ENCODE measurements at places on chromosomes 1 and 21.

DNA sequence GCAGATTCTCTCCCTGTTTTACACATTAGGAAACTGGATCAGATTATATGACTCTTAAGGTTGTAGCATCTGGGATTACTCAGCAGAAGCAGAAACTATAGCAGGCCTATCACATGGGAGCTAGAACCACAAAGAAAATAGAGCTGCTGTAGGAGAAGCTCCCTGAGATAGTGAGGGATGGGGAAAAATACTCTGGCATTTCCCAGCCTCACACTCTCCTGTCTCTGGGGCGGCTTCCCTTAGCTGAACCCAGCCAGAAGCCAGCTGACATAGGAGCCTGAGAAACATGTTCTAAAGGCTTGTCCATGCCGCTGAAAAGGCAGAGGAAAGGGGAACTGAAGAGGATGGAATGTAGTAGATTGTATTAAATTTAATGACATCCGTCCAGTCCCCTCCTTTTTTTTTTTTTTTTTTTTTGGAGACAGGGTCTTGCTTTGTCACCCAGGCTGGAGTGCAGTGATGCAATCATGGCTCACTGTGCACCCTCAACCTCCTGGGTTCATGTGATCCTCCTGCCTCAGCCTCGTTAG, 76.8 kb upstream of the DNAJC6 start:
- DNase-seq, result no peak

DNA sequence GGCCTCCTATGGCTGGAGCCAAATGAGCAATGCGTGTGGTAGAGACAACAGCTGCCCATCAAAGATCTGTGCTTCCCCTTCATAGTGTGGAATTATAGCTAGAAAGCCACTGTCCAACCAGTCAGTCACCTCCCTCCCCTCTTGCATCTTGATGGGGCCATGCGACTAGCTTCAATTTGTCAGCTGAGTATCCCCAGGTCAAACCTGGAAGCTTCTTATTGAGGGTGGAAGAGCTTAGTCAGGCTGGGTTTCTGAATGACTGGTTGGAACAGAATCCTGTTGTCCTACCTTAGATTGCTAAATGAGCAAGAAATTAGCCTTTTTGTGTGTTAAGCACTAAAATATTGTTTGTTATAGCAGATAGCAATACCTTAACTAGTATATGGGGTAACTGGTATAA, 625.4 kb downstream of the PTPRC start:
- DNase-seq, result no peak

GRCh38 chr1:158025576-158026230, 32.3 kb downstream of the KIRREL1 start:
- no peak for DNase-seq

GRCh38 chr1:47332779-47333577, 612 bp upstream of the CMPK1 start:
- no peak for DNase-seq

DNA sequence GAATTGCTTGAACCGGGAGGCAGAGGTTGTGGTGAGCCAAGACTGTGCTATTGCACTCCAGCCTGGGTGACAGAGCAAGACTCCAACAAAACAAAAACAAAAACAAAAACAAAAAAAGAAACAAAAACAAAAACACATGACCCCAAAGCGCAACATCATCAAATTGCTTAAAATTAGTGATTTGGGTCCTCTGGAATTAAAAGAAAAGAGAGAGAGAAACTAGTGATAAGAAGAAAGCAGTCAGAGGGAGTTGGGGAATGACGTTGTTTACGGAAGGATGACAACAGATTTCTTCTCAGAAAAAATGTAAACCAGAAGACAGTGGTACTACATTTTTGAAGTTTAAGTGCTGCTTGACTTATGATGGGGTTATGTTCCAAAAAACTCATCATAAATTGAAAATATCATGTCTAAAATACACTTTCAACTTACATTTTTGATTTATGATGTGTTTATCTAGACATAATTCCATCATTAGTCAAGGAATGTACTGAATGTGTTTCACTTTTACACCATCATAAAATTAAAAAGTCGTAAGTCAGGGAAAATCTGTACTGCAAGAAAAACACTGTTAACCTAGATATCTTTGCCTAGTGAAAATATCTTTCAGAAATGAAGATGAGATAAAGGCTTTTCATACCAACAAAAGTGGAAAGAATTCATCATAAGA, 88.0 kb downstream of the MT1HL1 start:
- no peak for DNase-seq

GRCh38 chr1:18776777-18777176, 82.7 kb downstream of the TAS1R2 start:
- no peak for DNase-seq

GRCh38 chr1:209743145-209743482, 12.7 kb upstream of the TRAF3IP3 start:
- no peak for DNase-seq

DNA sequence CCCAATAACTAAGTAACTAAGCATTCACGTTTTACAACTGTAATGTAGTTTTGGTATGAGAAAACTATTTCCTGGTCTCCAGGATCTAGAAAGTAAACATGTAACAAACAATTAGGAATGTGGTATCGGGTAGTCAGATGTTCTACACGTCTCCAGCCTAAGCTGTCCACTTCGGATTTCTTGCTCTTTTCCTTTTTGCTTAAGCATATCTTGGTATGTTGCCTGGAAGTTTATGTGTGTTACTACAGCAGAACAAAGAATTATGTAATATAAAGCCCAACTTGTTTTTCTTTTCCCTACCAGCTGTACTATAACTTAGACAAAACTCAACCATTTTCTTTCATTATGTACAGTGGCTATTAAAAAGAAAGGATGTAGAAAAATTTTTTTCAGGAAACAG, 20.4 kb upstream of the WARS2 start:
- no peak for DNase-seq

DNA sequence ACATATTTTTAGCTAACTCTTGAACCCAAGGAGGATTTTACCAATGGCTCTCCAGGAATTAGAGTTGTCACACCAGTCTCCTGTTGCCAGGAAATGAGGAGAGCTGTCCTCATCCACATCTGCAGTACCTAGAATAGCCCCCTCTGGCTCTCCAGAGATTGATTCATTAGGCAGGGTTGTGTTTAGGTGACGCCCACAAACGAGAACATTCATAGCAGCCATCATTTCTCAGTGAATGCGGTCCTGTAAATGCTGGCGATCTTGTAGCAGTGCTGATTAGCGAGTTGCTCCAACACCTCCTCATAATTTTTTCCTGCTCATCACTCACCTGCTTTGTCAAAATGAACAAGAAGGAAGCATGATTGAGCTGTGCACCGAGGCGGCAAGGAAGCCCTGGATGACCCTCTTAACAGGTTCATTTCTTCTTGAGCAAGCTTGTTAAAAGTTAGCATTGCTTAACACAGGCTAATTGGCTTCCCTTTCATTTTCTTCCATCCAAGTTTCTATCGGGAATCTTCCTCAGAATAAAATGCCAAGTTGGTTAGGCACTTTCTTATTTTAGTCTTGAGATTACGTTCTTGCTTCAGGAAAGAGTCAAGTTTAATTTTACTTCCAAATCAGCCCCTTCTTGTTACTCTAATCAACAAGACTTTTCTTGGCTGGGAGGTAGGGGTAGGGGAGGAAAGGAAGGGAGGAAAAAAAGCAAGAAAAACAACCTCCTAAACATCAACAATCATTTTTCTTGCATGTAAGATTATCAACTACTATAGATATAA, 16.5 kb upstream of the KLHDC8A start:
- no peak for DNase-seq

DNA sequence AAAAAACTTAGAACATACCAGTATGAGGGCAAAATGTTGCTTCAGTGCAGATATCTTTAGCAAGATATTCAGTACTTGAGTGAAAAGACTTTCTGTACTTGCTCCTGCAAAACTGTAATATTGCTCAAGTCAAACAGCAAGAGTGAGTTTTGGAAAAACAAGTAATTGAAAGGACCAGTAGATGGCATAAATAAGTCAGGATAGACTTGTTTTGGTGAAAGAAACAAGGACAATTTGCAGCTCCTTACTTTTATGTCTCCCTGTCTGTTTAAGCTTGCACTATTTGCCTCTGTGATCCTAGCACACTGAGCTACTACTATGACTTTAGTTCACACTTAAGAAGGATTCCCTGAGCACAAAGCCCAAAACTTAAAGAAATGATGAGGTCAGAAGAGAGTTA, 39.1 kb downstream of the IFI44 start:
- no peak for DNase-seq

GRCh38 chr1:200041337-200042118, 14.0 kb downstream of the NR5A2 start:
- no peak for DNase-seq

DNA sequence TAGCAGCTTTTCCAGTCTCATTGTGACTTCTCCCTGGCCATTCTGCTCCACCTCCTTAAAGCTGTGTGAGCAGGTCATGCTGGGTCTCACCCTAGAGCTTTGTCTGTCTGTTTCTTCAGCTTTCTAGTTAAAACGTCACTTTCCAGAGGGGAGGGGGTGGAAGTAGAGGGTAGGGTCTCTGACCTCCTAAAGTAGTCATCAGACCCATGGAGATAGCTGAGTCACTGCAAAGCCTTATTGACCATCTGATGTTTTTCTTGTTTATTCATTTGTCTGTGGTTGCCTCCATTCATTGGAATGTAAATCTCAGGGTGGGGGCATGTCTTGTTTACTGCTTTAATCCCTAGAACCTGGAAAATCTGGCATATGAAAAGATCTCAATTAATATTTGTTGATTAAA, 52.7 kb downstream of the ELF3 start:
- DNase-seq, result no peak

- no peak for DNase-seq
Observed at GRCh38 chr1:182974506-182975191, 21.7 kb upstream of the SHCBP1L start.

DNA sequence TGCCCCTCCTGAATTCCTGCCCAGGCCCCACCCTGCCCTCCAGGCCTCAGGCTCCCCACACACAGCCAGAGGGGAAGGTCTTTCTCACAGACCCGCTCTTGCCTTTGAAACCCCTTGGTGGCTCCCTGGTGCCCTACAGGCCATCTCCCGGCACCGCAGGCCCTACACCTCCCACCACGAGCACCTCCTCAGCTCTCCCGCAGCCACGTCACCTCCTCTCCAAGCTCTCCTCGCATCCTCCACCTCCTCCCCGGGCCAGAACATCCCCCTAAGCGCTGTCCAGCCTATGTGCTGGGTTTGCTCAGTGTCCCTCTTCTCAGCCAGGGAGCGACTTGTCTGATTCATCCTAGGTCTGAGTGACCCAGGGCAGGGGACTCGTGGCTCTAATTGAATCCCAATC, 66.4 kb downstream of the DMRTB1 start:
- no peak for DNase-seq

DNA sequence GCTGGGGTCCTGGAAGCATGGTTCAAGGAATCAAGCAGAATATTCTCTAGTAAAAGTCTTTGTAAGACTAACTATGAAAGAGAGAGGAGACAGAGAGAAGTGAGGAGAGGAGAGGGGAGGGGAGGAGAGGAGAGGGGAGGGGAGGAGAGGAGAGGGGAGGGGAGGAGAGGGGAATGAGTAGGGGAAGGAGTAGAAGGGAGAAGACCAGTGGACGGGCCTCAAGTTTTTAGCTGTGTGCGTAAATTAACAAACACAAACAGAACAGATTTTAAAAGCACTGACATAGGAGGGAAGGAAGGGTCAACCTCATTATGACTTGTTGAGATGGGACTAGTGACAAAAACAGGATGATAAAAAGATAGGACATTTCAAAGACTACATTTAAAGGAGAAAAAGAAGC, 62.8 kb downstream of the ST3GAL3 start:
- no peak for DNase-seq

- no peak for DNase-seq
Observed at GRCh38 chr1:234216116-234216703, 157.0 kb upstream of the COA6 start.

DNA sequence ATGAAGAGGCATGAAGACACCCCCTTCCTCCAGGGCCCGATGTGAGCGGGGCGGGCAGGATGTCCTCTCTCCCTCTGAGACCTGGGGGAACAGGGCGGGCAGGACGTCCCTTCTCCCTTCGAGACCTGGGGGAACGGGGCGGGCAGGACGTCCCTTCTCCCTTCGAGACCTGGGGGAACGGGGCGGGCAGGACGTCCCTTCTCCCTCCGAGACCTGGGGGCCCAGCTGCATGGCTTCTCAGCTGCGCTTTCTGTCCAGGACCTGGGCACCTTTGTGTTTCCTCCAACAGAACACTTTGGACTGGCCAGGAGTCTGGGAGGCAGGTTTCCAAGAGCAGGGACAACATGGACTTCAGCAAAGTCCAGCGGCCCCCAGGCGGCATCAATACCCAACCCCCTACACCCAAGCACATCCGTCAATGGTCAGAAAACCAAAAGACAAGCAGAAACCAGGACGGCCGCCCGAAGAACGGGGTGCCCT, 30.8 kb upstream of the ADARB1 start:
- no peak for DNase-seq

DNA sequence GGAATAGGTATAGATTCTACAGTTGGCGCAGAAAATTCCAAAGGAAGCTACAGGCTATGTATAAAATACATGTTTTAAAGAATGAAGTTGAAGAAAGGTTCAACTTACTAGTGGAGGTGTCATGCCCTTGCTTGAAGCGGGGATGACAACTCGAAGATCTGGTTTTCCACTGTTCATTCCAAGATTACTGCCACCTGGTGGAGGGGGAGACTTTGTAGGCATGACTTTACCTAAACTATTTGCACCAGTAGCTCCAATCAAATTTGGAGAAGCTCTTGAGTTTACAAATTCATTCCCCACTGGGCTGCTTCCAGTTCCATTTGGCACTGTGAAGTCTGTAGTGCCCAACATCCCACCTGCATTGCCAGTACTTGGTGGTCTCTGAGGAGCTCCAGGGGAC, 81.7 kb downstream of the AXDND1 start:
- no peak for DNase-seq

- DNase-seq, result no peak
Observed at GRCh38 chr1:177849130-177849529, 120.7 kb downstream of the SEC16B start.

DNA sequence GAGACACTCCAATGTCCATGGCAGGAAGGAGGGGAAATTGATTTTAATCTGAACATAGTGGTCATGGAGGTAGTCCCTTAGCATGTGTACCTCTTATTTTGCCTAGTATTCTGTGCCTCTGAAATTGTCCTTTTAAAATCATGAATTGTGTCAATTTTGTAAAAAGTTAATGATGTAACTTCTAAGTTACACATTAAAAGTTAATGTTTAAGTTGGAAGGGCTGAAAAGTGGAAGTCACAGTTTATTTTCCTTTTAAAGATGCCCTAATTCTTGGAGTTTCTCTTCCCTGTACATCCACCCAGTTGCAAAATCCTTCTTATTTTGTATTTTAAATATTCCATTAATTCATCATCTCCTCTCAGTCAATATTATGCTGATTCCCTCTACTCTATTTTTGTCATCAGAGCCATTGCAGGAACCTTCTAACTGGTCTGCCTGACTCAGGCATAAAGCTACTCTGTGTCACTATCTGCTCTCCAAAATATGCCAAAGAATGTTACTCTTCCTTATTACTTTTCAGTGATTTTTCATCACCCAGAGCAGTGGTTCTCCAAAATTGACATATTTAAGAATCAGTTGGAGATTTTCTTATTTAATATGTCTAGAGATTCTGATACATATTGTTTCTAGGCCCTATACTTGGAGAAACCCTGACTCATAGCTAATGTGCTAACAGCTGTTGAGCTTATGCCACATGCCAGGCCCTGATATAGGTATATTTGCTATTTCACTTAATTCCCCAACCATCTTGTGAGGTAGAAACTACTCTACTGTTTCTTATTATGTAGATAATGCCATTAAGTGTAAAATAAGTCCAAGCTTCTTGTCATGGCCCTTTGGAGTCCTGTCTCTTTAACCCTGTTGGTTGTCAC, 5.1 kb downstream of the HOOK1 start:
- no peak for DNase-seq

GRCh38 chr1:115479055-115479482, 141.0 kb upstream of the NGF start:
- DNase-seq, result no peak
